Stomach (tissue), 19 donors: ENCODE measurements at places on chromosomes 1 and 21. TPM values are rescaled to one million over a fixed set of nuclear protein-coding genes. Genes with fewer than 3 reads are reported as not detected.

DNA sequence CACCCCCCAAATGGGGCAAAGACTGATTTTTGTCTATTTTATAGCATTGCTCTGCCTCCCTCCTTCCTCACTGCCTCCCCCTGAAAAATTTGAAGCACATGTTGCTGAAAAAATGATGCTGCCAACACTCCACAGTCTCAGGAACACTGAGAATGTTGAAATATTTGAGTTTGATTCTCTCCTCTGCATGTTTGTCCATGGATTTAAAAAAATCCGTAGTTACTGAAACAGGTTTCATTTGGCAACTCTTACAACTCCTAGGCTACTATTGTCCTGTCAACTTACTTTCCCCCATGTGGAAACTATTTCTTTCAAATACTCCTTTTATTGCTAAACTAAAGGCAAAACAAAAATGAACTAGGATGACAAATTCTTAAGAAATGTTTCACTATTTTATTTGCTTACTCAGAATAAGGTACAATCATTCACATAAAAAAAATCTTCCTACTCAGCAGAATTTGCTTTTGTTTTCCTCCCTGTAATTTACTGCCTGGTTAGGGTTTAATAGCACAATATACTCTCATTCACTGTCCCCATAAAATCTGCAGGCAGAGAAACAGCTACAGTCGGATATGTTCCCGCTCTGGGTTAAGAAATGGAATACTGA, 50.2 kb downstream of the C21orf91 start:
- H3K4me3 ChIP-seq: no peak overlapping the region
- H3K27me3 ChIP-seq: no peaks in the 10 kb centered on the region
- no peaks in the 10 kb centered on the region for H3K4me1 ChIP-seq
- no peaks in the 10 kb centered on the region for H3K36me3 ChIP-seq
- no peak for DNase-seq

Gene HES2
- 231 TPM for total RNA-seq

- H3K4me3 ChIP-seq: no peak overlapping the region
- no peaks in the 10 kb centered on the region for H3K27me3 ChIP-seq
- H3K36me3 ChIP-seq: no peaks in the 10 kb centered on the region
These were observed 5.5 kb downstream of the DISC1 start for GRCh38 chr1:231632119-231632518.

Gene AQP10
- not detected for total RNA-seq

DNA sequence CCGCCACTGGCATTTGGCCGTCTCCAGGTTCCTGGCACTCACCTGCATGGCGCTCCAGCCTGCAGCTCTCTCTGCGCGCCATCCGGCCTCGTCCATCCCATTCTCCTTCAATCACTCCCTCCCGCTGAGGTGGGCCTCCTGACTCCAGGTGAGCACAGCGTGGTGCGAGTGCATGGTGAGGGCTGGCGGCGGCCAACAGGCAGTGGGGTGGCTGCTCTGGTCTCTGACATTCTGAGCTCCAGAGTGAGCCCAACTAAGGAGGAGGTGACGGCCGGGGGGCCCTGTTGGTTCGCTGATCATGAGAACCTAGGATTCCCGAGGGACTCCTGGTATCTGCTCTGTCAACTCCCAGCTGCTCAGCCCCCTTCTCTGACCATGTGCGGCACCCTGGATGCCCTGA, 130.4 kb downstream of the AJAP1 start:
- DNase-seq: no peak
- no peaks in the 10 kb centered on the region for H3K27me3 ChIP-seq
- no peak overlapping the region for H3K27ac ChIP-seq

DNA sequence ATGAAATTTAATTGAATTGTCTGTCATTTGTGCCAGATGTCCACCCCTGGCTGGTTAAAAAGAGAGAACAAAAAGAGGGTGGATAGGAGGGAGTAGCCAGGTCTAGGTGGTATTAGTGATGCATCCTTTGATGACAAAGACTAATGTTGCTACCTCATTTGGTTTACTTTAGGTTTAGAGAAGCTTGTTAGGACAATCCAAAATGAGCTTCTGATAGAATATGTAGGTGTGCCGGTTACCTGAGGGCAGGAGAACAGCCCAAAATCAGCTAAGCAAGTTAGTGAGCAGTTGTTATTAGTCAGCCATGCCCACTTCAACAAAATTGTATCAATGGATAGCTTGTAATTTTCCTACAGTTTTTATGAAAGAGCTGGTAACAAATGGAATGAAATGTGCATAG, 61.4 kb upstream of the PTGS2 start:
- H3K27ac ChIP-seq: no peak overlapping the region
- no peak for DNase-seq
- H3K4me1 ChIP-seq: no peaks in the 10 kb centered on the region
- no peaks in the 10 kb centered on the region for H3K36me3 ChIP-seq
- no peaks in the 10 kb centered on the region for H3K27me3 ChIP-seq

DNA sequence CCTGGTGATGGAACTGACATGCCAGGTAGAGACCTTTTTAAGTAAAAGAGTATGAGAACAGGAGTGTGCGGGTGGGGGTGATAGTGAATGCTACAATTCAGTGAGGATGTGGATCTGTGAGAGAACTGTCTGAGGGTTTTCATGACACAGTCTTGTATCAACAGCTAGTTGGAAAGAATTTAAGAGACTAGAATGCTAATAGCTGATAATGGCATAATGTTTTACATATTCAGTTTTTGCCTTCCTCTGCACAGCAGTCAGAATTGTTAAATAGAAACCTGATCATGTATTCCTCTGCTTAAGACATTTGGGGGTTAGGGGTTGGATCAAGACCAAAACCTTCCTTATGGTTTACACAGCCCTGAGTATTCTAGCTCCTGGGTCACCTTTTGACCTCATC, 152.8 kb upstream of the ZRANB2 start:
- no peak for DNase-seq
- H3K36me3 ChIP-seq: no peaks in the 10 kb centered on the region
- no peak overlapping the region for H3K27ac ChIP-seq

- H3K4me3 ChIP-seq: no peak overlapping the region
- H3K27me3 ChIP-seq: no peaks in the 10 kb centered on the region
- H3K4me1 ChIP-seq: no peaks in the 10 kb centered on the region
- DNase-seq: no peak
- no peak overlapping the region for H3K27ac ChIP-seq
These were observed 442.6 kb downstream of the DSCAM start for GRCh38 chr21:40404396-40404800.

- no peaks in the 10 kb centered on the region for H3K27me3 ChIP-seq
- H3K4me1 ChIP-seq: no peaks in the 10 kb centered on the region
- H3K27ac ChIP-seq: no peak overlapping the region
- DNase-seq: no peak
- no peak overlapping the region for H3K4me3 ChIP-seq
These were observed 25.7 kb downstream of the TESK2 start for GRCh38 chr1:45465277-45465676.

- no peak for DNase-seq
- no peak overlapping the region for H3K27ac ChIP-seq
- H3K4me1 ChIP-seq: no peaks in the 10 kb centered on the region
- no peaks in the 10 kb centered on the region for H3K36me3 ChIP-seq
These were observed 68.7 kb downstream of the ADAMTS1 start for GRCh38 chr21:26776310-26777021.

Gene MANEAL
- total RNA-seq: not detected

DNA sequence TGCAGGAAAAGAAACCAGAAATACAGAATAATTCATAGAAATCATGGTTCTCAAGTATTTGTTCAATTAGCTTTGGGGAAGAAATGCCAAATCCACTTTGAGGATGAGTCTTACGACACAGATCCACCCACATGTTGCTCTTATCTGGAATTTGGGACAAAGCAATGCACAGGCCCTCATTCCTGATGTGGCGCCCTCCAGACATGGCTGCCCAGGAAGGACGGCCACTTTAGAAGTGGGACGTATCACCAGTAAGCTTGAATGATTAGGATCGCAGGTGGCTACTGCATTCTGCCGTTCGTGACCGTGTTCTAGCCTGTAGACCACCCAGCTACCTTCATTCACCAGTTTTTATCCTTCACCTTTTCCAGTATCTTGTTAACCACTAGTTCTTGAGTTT, 20.1 kb upstream of the NCMAP start:
- H3K36me3 ChIP-seq: peaks cover 48% of the 10 kb centered on the region
- no peak overlapping the region for H3K4me3 ChIP-seq
- DNase-seq: no peak
- H3K4me1 ChIP-seq: no peaks in the 10 kb centered on the region
- H3K27ac ChIP-seq: peak overlapping the region; percentile 64

Gene FCGR3B
- total RNA-seq: 1.1 TPM

GRCh38 chr1:31180338-31180737, 59.3 kb downstream of the NKAIN1 start:
- H3K4me3 ChIP-seq: no peak overlapping the region
- H3K36me3 ChIP-seq: no peaks in the 10 kb centered on the region
- H3K4me1 ChIP-seq: peaks cover 15% of the 10 kb centered on the region
- DNase-seq: no peak

DNA sequence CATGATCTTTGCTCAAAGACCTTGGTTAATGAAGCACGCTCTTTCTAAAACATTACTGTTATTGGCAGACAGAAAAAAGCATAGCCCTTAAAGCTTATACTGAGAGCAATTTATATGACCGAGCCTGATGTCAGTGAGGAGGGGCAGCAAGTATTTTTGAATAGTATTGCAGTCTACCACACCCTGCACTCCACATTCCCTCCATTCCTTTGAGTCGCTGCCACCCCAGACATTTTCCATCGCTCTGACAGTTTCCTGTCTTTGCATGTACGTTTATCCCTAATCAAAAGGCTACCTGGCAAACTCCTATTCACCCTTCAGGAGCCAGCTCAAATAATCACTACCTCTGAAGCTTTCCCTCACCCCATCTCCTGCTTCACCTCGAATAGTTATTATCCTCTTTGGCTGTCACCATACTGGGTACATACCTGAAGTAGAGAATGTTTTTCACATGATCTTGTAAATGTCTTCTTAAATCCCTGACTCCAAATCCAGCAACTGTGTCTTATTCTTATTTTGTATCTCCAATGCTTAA, 5.5 kb upstream of the JUN start:
- H3K4me3 ChIP-seq: no peak overlapping the region
- DNase-seq: no peak
- H3K27ac ChIP-seq: no peak overlapping the region
- H3K36me3 ChIP-seq: no peaks in the 10 kb centered on the region
- peaks cover 12% of the 10 kb centered on the region for H3K4me1 ChIP-seq
- no peaks in the 10 kb centered on the region for H3K27me3 ChIP-seq

Gene FLG2
- not detected for total RNA-seq

Gene CLCA1
- total RNA-seq: not detected

- no peaks in the 10 kb centered on the region for H3K4me1 ChIP-seq
- H3K27me3 ChIP-seq: no peaks in the 10 kb centered on the region
- H3K27ac ChIP-seq: no peak overlapping the region
- no peaks in the 10 kb centered on the region for H3K36me3 ChIP-seq
- H3K4me3 ChIP-seq: no peak overlapping the region
These were observed 109.5 kb upstream of the UBE2U start for GRCh38 chr1:64093941-64094340.

Gene DCST2
- total RNA-seq: not detected

Gene OR2T33
- not detected for total RNA-seq

- H3K27me3 ChIP-seq: peaks cover 9% of the 10 kb centered on the region
- no peak overlapping the region for H3K4me3 ChIP-seq
- no peaks in the 10 kb centered on the region for H3K4me1 ChIP-seq
- no peak overlapping the region for H3K27ac ChIP-seq
These were observed 58.0 kb downstream of the LGR6 start for GRCh38 chr1:202251424-202252256.

GRCh38 chr1:94863297-94863911, 43.2 kb downstream of the SLC44A3 start:
- peaks cover 48% of the 10 kb centered on the region for H3K4me1 ChIP-seq
- peak overlapping the region; percentile 89 for H3K27ac ChIP-seq
- no peak overlapping the region for H3K4me3 ChIP-seq
- peak; percentile 71 for DNase-seq

Gene LRRC38
- total RNA-seq: not detected

DNA sequence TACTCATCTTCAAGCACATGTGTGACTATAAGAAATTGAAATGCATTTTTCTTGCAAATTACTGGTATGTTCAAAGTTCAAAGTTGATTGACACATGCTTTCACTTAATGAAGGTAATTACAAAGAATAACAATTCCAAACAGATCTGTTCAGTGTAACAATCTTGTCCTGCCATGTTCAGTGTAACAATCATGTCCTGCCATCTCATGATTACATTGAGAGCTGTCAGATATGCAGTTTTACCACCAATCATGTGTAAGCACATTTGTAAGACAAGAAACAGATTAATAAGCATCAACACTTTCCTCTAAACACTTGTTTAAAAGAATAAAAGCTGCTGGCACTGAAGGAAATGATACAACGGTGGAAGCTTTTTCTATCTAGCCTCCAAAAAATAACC, 80.3 kb upstream of the ZNF281 start:
- no peak for DNase-seq
- H3K4me3 ChIP-seq: no peak overlapping the region
- no peak overlapping the region for H3K27ac ChIP-seq
- no peaks in the 10 kb centered on the region for H3K36me3 ChIP-seq
- H3K27me3 ChIP-seq: no peaks in the 10 kb centered on the region

- no peak for DNase-seq
- peaks cover 18% of the 10 kb centered on the region for H3K36me3 ChIP-seq
- no peaks in the 10 kb centered on the region for H3K27me3 ChIP-seq
- no peak overlapping the region for H3K27ac ChIP-seq
- no peaks in the 10 kb centered on the region for H3K4me1 ChIP-seq
These were observed 191.1 kb upstream of the TMEM51 start for GRCh38 chr1:14962407-14962806.

DNA sequence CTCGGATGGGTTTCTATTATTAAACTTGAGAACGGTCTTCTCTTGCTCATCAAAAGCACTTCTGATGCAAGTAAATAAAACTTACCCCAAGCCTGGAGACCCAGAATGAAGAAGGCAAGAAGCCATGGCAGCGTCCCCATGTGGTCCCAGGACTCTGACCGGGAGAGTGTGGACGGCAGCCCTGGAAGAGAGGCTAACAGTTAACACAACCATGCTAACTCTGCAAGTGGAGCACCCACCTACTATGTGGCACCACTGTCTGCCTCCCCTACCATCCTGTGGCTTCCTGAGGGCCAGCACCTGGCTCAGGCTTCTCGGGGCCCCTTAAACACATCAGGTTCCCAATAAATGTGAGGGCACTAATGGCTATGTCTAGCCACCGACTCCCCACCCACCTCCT, 2.2 kb downstream of the PGLYRP3 start:
- no peak overlapping the region for H3K27ac ChIP-seq
- H3K4me1 ChIP-seq: no peaks in the 10 kb centered on the region
- no peaks in the 10 kb centered on the region for H3K36me3 ChIP-seq
- peaks cover 28% of the 10 kb centered on the region for H3K27me3 ChIP-seq

Gene P3H1
- 26.3 TPM for total RNA-seq

DNA sequence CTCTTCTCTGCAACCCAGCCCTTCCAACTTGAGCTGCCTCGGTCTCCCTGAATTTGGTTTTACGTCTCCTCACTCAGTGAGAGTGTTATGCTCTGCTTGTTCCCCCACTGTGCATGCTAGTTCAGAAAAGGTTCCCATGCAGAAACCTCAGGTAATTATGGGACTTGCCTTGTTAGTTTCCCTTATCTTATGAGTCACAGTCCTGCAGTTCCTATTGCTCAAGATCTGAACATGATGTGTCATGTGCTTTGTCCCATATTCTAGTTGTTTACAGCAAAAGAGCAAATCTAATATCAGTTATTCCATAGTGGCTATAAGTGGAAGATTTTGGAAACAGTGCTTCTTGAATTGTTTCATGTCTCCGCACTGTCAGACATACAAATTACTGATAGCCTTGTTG, 74.4 kb downstream of the DUSP10 start:
- no peaks in the 10 kb centered on the region for H3K36me3 ChIP-seq
- no peak overlapping the region for H3K4me3 ChIP-seq
- no peaks in the 10 kb centered on the region for H3K4me1 ChIP-seq
- peak; percentile 39 for DNase-seq
- no peak overlapping the region for H3K27ac ChIP-seq
- H3K27me3 ChIP-seq: no peaks in the 10 kb centered on the region
